Fibroblast of skin of left quadriceps (primary cell): ENCODE measurements at places on chromosomes 16 and 17.
A peak's percentile ranks its signal among the peaks of the same experiment; 100 is the strongest.

DNA sequence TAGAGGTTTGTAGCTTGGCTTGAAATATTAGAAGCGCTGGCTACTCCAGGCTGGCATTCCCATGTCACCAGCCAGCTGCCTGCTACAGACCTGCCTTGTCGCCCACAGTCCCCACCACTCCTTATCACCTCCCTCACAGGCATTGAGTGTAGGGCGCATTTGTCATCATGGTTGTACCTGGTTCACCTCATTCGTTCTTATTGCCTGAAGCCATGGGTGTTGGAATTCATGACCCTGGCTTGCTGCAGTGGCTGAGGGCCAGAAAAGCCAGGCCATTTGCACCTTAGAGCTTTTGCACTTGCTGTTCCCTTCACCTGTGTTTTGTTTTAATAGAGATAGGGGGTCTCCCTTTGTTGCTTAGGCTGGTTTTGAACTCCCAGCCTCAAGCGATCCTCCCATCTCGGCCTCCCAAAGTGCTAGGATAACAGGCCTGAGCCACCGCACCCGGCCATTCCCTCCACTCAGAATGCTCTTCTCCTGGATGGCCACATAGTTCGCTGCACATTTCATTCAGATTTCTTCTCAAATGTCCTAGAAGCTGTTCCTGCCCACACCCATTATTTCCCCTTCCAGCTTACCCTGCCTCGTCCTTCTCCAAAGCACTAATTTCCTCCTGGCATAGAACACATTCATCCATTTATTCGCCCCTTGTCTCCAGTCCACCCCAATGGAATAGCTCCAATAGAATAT lies 97.6 kb downstream of the C16orf78 start:
- no peak for DNase-seq

- no peak for DNase-seq
Measured at GRCh38 chr17:45942284-45942683, 47.9 kb downstream of the MAPT start.

GRCh38 chr17:41972571-41973407 lies 6.2 kb downstream of the CNP start:
- no peak for DNase-seq

GRCh38 chr16:60304720-60305119 lies 1570.6 kb upstream of the GOT2 start:
- DNase-seq: no peak

DNA sequence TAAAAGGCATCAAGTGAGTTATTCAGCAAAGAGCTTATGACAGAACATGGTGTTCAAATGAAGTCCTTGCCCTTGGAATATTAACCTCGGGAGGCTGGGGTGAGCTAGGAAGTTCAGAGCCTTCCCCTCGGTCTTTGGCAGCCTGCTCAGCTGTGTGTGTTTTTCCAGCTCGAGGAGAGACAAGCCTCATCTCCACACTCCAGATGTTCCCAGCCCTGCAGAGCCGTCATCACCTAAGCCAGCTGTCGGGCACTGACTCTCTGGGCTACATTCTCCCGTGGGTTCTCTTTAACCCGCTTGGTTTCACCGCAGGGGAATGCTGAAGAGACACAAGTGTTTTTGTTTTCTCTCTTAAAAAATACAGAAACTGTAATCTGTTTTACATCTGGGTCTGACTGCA lies 47.1 kb downstream of the IRX3 start:
- DNase-seq: no peak

DNA sequence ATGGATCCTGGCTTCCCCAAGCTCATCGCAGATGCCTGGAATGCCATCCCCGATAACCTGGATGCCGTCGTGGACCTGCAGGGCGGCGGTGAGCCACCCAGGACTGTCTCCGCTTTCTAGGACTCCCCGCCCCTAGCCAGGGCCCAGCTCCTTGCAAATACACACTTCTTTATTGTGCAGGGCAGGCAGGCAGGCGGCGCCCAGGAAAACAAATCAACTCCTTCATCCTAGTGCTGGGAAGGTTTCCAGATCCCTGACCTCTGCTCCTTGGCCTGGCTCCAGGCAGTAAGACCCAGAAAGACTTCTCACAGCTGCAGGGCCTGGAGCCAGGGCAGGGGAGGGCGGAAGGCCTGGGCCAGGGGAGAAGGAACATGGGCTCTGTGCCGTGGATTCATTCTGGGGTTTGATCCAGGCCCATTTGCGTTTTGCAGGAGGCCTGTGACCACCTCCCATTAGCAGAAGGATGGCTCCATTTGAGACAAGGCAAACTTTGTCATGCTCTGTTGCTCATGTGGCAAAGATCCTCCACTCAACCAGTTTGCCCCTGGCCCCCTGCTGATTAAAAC lies 6.0 kb upstream of the LPCAT2 start:
- no peak for DNase-seq

DNA sequence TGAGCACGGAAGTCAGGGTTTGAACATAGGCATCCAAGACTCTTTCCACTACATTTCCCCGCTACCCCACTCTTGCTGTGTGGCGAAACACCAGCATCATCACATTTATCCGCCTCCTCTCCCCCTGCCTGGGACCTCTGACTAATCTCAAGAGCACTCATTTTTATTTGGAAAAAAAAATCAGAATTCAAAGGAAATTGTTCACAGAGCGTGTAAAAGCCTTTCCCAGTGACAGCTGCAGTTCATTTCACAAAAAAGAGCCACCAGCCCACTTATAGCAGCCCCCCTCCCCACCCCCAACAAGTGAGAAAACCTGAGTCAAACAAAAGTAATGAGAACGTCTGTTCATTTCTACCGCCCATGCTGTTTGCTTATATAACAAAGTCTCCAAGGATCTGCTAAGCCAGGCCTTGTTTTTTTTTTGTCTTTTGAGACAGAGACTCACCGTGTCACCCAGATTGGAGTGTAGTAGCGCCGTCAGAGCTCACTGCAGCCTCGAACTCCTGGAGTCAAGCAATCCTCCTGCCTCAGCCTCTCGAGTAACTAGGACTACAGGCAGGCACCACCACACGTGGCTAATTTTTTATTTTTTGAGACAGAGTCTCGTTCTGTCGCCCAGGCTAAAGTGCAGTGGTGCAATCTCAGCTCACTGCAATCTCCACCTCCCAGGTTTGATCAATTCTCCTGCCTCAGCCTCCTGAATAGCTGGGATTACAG lies 48.3 kb upstream of the HAPSTR1 start:
- DNase-seq: peak; percentile 86

- no peak for DNase-seq
Measured at GRCh38 chr16:58009856-58010416, 8.7 kb downstream of the USB1 start.

DNA sequence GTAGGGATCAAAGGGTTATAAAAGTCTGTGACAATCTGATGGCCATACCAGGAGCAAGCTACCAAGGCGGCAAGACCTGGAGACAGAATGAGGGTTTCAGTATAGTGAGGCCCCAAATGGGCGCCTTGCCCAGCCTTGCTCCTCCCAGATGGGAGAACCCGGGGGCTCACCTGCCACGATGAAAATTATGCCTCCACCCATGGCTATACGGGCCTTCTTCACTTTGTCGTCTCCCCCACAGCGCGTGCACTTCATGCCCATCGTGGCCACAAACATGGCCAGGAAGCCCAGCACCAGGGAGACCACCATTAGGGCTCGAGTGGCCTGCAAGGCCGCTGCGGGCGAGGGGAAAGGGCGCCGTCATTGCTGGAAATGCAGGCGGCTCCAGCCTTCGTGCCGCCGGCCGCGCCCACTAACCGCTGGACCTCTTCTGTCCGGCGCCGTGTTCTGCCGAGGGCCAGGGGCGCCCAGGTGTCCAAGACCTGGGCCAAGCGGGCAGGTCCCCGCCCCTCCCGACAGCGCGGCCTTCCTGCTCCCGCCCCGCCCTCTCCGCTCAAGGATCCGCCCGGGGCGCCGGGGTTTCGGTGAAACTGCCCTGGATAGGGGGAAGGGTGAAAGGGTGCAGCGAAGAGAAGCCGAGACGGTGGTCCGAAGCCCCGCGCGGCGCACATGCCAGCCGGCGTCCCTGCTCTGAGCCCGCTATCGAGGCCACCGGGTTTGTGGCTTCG lies 1.5 kb downstream of the CLDN7 start:
- no peak for DNase-seq

- no peak for DNase-seq
Measured at GRCh38 chr16:31706318-31706717, 167.3 kb upstream of the ZNF267 start.

GRCh38 chr17:42279776-42280630 lies 3.8 kb upstream of the STAT5B start:
- DNase-seq: no peak

DNA sequence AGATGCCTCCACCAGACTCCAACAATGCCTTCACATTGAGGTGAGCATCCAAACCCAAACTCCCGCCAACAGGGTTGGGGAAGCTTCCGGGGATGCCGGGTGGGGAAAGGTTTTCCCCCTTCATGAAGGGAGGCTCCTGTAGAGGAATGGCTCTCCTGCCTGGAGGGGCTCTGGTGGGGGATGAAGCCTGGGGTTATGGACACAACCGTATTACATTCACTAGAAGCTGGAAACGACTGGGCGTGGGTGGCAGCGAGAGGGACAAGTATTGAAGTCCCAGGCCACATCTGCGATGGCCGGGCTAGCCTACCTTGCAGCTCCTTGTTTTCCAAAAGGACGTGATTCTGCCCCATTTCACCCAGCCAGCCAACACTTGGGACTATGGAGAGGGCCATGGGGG lies 321.1 kb downstream of the C16orf95 start:
- DNase-seq: no peak

- no peak for DNase-seq
Measured at GRCh38 chr17:73163043-73163442, 1.8 kb upstream of the SSTR2 start.

DNA sequence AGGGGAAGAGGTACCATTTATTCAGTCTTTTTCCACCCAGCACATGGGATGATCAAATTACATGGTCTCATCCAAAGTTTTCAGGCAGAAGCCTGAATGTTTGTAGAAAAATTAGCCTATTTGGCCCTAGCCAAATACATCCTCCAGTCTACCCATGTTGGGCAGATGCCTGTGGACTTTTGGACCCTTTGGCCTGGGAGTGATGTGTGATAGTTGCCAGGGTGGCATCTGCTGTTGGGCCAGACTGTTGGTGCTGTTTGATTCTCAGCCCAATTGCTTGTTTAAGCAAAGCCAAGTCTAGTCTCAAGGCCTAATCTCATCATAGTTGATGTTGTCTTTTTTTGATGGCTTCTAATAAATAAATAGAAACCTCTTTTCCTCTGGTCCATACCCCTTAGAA lies 419.0 kb downstream of the CDH13 start:
- no peak for DNase-seq

DNA sequence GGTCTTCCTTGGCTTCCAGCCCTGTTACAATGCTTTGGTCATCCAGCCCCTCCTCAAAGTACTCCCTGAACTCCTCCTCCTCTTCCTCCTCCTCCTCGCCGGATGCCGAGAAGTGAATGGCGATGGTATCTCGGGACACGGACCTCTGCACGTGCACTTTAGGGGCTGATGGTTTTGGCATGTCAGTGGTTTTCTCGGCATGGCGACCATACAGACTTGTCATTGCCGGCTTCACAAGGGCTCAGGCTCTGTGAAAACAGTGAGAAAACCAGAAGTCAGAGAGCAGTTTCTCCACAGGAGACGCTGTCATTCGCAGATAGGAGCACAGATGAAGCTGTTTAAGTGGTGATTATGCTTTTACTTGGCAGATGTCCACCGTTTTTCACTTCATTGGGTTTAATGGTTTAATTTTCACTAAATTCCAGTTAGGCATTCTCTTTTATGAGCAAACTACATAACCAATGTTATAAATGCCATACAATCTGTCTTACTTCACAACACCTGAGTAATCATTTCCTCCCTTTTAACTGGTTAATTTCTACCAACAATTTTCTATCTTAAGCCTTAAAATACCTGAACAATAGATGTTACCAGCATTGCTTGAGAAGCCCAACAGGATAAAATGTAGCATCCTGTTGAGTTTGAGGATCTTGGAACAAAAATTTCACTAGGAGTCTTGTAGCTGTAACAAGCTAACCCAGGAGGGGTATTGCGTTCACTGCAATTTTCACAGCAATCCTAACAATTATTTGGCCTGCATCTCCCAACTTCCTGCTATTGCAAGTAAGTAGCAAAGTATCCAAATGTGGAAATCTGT lies 48.9 kb downstream of the TEX2 start:
- no peak for DNase-seq

DNA sequence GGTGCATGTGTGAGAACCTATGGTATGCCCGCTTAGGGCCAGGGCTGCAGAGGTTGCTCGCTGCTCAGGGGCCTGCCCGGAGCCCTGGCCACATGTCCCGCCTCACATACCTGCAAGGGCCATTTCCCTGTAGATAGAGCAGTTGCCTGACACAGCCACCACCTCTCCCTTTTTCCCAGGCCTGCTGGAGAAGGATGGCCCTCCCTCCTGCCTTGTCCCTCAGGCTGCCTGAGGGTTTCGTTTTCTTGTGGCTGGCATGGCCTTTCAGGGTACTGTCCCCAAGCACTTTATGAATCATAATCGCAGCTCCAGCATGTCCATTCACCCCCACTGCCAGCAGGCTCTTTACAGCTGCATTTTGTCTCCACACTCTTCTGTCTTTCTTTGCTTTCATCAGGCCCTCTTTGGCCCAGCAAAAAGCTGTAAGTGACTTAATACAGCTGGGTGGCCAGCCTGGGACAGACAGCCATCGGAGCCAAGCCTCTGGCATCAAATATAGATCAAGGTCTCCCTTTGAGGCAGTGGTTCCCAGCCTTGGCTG lies 65.7 kb downstream of the MPRIP start:
- DNase-seq: no peak

DNA sequence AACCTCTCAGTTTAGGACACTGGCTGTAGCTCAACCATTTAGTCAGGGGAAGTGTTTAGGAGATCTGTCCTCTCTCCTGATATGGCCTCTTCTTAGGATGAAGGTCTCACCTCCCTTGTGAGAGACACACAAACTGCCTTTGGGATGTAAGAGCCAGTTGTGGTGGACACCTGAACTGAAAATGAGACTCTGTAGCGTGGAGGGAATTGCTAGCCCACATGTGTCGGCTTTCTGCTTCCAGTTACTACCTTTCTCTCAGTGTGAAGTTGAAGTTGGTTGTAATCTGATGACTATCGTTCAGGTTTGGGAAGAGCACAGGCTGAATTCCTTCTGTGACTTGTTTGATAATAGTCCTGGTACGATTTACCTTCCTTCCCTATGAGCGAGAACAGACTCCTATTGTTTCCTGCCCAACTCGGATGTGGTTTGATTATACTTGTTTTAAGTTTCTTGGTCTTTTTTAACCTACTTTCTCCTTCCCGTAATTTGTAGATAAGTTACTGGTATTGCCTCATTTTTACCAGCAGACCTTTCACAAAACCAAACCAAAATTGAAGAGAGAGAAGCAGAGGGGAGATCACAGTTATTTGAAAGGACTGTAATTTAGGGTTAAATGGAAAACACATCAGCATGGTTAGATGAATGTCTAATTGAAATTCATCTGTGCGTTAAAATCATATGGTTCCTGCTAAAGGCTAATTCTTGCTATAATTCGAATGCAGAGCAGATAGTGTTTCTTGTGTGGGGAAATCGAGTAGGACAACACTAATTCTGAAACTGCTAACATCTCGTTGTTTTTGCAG lies 43.2 kb downstream of the CLEC16A start:
- no peak for DNase-seq
